T-helper 2 cell (primary cell): ENCODE measurements at places on chromosomes 11 and 22.
A peak's percentile ranks its signal among the peaks of the same experiment; 100 is the strongest.

GRCh38 chr11:117600234-117600783, 196.7 kb downstream of the DSCAML1 start:
- DNase-seq, result no peak

GRCh38 chr11:13771151-13771550, 102.7 kb downstream of the FAR1 start:
- no peak for DNase-seq

GRCh38 chr11:34859496-34859895, 56.7 kb downstream of the APIP start:
- DNase-seq, result no peak

DNA sequence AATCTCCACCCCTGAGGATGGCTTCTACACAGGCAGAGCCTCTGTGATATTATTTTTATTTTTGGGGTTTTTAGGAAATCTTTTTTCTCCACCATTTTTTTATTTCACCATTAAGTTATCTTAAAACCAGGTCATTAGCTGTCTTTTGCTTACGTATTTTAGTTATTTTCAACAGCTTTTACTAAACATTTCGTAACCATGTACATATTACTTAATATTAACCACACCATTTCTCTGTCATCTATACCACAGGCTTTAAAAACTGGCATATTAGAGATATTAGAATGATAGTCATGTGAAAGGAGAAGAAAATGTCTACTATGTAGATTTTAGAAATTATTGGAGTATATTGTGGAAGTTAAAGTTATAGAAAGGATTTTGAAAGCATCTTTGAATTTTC, 37.4 kb downstream of the YAP1 start:
- no peak for DNase-seq

- DNase-seq, result no peak
Observed at GRCh38 chr11:119741369-119742262, 12.6 kb upstream of the NECTIN1 start.

- no peak for DNase-seq
Observed at GRCh38 chr11:61328351-61328750, 4.6 kb downstream of the DDB1 start.

GRCh38 chr11:41519696-41520095, 60.2 kb upstream of the LRRC4C start:
- DNase-seq, result no peak

DNA sequence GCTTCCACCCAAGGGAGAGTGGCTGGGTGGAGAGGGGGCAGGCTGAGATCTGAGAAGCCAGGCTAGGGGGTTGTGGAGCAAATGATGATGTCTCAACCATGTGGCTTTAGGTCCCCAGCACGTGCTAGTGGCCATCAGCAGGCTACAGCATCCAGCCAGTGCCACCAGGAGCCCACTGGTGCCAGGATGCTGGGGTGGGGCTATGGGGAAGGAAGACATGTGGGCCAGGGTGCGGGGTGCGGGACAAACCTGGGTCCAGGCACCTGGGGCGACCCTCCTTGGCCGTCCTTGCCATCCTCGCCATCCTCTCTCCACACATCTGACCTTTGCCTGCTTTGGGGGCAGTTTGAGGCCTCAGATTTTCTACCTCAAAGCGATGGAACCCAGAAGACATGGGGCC, 104.3 kb downstream of the KCNQ1 start:
- DNase-seq, result no peak

DNA sequence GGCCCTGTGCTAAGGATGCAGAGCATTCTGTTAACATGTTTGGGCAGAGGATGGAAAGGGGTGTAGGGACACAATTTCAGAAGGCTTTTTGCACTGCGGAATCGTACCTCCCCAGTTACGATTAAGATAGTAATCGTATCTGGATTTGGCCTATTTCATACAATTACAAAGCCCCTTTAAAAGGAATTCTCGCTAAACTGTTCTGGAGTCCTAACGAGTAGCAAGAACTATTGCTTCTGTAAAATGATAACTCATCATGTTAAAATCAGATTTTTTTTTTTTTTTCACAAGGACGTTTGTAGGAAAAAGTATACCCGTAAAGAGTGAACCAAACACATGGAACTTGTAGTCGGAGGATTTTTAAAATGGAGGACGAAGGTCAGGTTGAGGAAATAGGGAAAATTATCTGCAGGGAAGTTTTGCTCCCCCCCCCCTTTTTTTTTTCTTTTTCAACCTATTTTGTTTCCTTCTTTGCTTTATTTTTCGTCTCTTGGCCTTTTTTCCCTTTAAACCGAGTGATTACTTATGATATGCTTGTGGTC, 934 bp downstream of the HSD17B12 start:
- no peak for DNase-seq

DNA sequence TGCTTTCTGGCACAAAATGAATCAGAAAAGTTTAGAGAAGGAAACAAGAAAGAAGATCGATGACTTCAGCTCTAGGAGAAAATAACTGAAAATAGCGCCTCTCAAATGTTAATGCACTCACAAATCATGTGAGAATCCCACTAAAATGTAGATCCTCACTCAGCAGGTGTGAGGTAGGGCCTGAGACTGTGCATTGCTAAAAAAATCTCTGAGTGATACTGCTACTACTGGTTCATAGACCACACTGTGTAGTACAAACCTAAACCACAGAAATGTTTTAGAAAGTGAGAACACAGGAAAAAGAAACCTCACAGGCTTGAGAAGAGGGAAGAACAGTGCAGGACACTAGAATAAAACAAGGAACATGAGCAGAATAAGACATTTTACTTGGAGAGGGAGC, 2.0 kb downstream of the OR8D4 start:
- DNase-seq, result no peak

DNA sequence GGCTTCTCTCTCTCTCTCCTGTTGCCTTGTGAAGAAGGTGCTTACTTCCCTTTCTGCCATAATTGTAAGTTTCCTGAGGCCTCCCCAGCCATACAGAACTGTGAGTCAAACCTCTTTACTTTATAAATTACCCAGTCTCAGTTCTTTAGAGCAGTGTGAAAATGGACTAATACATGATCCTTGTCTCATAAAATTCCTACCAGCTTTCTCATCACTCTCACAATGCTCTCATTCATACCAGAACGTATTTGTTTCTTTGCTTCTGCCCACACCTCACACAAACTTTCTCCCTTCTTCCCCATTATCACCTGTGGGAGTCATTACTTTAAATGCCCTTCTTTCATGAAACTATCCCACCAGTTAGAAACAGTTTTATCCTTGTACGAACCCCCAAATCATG, 62.7 kb upstream of the ARHGAP42 start:
- no peak for DNase-seq

DNA sequence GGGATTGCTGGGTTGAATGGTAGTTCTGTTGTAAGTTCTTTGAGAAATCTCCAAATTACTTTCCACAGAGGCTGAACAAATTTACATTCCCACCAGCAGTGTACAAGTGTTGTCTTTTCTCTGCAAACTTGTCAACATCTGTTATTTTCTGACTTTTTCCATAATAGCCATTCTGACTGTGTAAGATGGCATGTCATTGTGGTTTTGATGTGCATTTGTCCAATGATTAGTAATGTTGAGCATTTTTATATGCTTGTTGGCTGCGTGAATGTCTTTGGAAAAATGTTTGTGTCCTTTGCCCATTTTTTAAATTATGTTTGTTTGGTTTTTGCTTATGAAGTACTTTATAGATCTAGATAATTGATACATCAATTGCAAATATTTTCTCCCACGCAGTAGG, 1025.0 kb downstream of the JRKL start:
- no peak for DNase-seq

DNA sequence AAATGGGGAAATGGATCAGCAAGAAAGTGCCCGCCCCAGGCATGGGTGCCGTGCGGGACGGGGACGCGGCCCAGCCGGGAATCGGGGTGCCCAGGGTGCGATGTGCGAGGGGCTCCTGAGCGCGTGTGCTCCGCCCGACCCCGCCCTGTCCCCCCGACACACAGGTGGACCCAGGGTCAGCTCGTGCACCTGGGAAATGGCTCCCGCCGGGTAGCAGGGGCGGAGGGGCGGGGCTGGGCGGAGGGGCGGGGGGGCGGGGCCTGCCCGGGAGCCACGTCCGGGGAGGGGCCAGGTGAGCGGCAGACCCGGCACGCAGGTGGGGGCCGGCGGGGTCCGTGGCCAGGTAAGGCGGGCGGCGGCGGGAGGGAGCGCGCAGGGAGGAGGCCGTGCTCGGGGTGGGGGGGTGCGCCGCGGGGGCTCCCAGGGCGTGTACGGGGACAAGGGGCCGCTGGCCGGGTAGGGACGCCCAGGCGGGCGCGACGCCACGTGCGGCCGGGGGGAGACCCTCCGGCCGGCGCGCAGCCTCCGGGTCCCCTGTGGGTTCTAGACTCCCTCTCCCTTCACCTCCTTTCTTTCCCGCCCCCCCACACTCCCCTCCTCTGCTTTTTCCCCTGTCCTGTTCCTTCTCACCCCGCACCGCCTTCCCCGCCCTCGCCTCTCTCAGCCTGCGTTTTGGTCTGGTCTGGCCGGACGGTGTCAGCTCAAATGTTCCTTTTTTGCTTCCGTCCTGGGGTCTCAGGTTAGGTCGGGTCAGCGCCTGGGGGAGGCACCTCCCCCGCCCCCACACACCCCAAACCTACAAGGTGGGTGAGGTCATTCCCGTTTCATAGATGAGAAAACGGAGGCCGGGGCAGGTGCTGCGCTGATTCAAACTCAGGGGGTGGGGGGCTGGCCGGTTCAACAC, at the start of gene ARHGAP8:
Gene ARHGAP8, plus strand, starts transcription at position 291 of the 904 bp plus-strand sequence. CDS start 33,953 bp downstream, outside the sequence.
- no peak for DNase-seq

GRCh38 chr11:69049490-69049867, 747 bp downstream of the TPCN2 start:
- DNase-seq, result no peak

DNA sequence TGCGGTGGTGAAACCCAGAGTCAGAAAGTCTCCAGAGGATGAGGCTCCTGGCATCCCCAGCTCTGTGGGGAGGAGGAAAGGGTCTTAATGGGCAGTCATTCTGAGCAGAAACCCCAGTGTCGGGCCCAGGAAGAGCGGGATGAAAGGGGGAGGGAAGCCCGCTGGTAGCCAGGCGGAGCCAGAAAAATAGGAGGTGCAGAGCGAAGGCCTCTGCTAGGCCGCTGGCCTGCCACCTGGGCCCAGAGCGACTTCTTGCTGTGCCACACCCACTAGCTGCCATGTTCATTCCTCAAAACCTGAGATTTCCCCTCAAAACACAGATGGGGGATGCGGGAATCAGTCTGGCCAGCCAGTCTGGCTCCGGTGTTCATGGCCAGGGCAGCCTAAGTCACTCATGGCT, 650 bp upstream of the POU2AF3 start:
- no peak for DNase-seq

GRCh38 chr22:36822581-36822980, 5.7 kb upstream of the PVALB start:
- DNase-seq, result no peak

- no peak for DNase-seq
Observed at GRCh38 chr11:17810746-17811145, 76.2 kb downstream of the KCNC1 start.

DNA sequence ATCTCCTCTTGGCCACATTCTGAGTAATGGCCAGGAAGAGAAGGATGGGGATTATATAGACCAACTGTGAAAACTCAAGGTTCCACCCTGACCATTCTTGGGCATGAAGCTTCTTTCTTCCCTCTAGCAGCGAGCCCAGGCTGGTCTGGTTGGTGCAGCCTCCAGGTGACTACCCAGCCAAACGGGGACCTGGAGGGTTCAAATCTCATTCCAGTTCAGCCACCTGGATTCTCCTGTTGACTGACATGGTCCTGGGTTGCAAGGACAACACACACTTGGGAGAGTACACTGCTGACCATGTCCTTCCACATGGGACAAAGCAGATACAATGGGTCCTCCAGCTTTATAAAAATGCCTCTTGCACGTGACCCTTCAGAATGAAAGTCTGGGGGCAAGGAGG, 67.0 kb downstream of the SHANK2 start:
- DNase-seq, result no peak

DNA sequence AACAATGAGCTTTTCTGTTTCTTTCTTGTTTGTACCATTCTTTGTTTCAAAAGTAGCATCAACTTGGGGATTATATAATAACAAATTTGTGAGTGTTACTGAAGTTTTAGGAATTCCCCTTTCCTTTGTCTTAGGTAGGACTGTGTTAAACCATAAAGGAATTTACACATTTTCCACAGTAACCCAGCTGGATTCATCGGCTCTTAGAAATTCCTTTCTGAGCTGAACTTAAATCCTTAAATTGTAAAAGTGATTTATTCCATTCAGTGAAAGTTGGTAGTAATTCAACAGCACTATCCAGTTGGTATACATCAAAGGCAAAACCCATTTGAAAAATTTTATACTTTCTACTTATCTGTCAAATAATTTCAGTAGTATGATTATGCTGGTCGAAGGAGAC, 11.8 kb downstream of the EMSY start:
- no peak for DNase-seq

GRCh38 chr11:109424901-109425300, 2.9 kb downstream of the C11orf87 start:
- DNase-seq, result no peak

GRCh38 chr11:126123686-126124085, 61.0 kb upstream of the CDON start:
- no peak for DNase-seq

- DNase-seq, result peak; percentile 87
Observed at GRCh38 chr22:44455151-44455962, 42.7 kb downstream of the RTL6 start.

- no peak for DNase-seq
Observed at GRCh38 chr11:36086366-36086765, 142.5 kb downstream of the LDLRAD3 start.

- no peak for DNase-seq
Observed at GRCh38 chr11:131411636-131412035, 41.2 kb downstream of the NTM start.

DNA sequence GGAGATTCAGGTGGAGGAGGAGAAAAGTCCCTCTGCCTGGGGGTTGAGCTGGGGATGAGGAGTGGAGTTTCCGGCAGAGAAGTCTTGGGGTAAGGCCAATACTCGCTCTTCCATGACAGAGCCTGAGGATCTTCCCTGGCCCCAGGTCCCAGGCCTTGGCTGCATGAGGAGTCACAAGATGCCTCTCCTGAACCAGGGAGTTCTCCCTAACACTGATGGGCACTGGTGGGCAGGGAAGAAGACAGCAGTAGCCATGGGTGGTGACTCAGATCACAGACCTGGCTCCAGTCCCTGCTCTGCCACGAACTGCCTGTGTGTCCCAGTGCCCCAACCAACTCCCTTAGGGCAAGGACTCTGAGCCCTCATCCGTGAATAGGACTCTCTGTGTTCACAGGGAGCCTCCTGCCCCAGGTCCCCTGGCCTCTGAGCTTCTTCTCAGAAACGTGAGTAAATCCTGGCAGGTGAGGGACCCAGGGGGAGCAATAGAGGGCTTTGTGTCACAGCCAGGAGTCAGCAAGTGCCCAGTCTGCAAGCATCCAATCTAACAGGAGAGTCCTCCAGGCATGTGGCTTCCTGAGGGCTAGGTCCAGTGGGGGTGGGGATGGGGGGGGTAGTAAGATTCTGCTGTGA, 45.5 kb upstream of the FTH1 start:
- no peak for DNase-seq
